ENCODE measurements at places on chromosomes 6 and 20. TPM values are rescaled to one million over a fixed set of nuclear protein-coding genes. Genes with fewer than 3 reads are reported as not detected.

Gene HSPA1A
- total RNA-seq: 117 TPM

Gene SYNGAP1
- total RNA-seq: 40.7 TPM

Gene PI16
- total RNA-seq: 0.16 TPM

Gene SLC22A1
- 0.57 TPM for total RNA-seq

Gene TAGAP
- 51.2 TPM for total RNA-seq

Gene TRDN
- not detected for total RNA-seq

Gene EYA2
- not detected for total RNA-seq

Gene CTSA
- 60.4 TPM for total RNA-seq

Gene GUCA1A
- total RNA-seq: not detected

Gene DACT2
- total RNA-seq: 0.09 TPM

Gene FRK
- 0.14 TPM for total RNA-seq

Gene PRDM13
- not detected for total RNA-seq

Gene DSP
- 0.02 TPM for total RNA-seq

Gene PDE7B
- total RNA-seq: 14.0 TPM

Gene PTCRA
- not detected for total RNA-seq

Gene RHAG
- not detected for total RNA-seq

Gene KAT14
- 17.0 TPM for total RNA-seq

Gene SIRPD
- total RNA-seq: 0.20 TPM

Gene DNMT3B
- 3.5 TPM for total RNA-seq

Gene RALGAPB
- total RNA-seq: 34.5 TPM

Gene BMP6
- not detected for total RNA-seq

Gene MUCL3
- total RNA-seq: not detected

Gene ARFGEF3
- 0.11 TPM for total RNA-seq

Gene PSMG4
- 26.3 TPM for total RNA-seq

Gene ZC3H12D
- total RNA-seq: 9.7 TPM

Gene RXRB
- 41.9 TPM for total RNA-seq

Gene HUS1B
- total RNA-seq: 1.4 TPM

Gene EHMT2
- 73.1 TPM for total RNA-seq

Gene HAO1
- total RNA-seq: not detected

Gene SRMS
- total RNA-seq: not detected

Gene B3GAT2
- not detected for total RNA-seq

Gene ADGRF4
- total RNA-seq: not detected

Gene AGPAT4
- total RNA-seq: 13.5 TPM

Gene SLC26A8
- not detected for total RNA-seq

Gene MTCH1
- 125 TPM for total RNA-seq

Gene BTN1A1
- not detected for total RNA-seq

Gene PLA2G7
- total RNA-seq: not detected

Gene NCOA5
- 40.0 TPM for total RNA-seq

Gene IRF4
- 177 TPM for total RNA-seq

Gene ATP6V1G2
- 1.7 TPM for total RNA-seq

Gene DYNLT1
- 84.0 TPM for total RNA-seq

Gene USP49
- total RNA-seq: 7.3 TPM

Gene SEMG1
- not detected for total RNA-seq
